ENCODE measurements at places on chromosomes 1 and 21.
A peak's percentile ranks its signal among the peaks of the same experiment; 100 is the strongest.

GRCh38 chr1:194495434-194495833 is 1309.0 kb upstream of the B3GALT2 start:
- no peak for DNase-seq

DNA sequence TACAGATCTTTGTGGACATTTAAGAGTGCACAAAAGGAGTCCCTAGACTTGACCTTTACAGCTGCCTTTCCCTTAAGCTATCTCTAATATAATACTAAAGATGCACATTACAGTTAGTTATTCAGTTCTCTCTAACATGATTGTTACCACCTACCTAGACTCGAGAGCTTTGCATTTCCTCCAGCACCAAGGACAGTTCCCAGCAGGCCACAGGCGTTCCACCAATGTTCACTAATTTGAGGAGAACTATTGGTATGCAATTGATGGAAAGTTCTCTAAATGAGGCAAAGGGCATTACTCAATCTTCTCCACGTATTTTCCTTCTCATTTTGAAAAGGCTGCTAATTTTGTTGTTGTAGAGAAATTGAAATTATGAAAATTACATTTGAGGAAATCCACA is 5.4 kb upstream of the NTNG1 start:
- peak; percentile 57 for DNase-seq

- DNase-seq: no peak
Measured at GRCh38 chr21:36881228-36881627, 85.2 kb downstream of the HLCS start.

- DNase-seq: no peak
Measured at GRCh38 chr1:93001893-93002292, 40.6 kb upstream of the DIPK1A start.

- DNase-seq: peak; percentile 35
Measured at GRCh38 chr1:54987919-54988705, 7.7 kb downstream of the TMEM61 start.

DNA sequence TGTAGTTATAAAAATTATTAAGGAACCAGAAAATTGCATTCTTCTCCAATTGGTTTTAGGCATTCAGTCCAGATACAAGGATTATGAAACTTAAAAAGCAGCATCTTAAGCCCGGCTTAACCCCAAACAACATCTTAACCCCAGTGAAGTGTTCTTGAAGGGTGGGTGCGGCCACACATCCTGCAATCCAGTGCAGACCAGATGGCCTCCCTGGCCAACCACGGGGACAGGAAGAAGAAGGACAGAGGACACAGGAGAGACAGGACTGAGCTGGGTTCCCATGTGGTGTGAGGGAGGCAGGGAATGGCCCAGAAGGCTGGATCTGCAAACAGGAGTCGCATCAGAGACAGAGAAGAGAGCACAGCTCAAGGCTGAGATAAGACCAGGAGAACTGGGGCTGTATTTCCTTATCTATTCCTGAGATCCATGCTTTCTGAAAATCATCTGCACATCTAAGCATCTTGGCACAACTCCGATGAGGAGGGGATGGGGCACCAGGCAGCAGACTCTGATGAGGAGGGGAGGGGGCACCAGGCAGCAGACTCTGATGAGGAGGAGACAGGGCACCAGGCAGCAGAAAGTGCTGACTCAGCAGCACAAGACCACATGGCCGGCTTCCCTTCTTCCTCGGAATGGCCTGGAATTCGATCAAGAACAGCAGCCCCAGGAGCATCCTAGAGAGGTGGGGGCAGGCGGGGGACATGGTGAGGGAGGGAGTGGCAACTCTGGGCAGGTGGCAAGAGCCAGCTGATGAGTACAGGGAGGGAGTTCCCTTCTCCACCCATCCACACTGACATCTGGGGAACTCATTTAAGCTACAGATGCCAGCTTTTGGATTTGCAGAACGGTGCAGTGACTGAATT is 26.6 kb downstream of the ABCG1 start:
- DNase-seq: no peak

DNA sequence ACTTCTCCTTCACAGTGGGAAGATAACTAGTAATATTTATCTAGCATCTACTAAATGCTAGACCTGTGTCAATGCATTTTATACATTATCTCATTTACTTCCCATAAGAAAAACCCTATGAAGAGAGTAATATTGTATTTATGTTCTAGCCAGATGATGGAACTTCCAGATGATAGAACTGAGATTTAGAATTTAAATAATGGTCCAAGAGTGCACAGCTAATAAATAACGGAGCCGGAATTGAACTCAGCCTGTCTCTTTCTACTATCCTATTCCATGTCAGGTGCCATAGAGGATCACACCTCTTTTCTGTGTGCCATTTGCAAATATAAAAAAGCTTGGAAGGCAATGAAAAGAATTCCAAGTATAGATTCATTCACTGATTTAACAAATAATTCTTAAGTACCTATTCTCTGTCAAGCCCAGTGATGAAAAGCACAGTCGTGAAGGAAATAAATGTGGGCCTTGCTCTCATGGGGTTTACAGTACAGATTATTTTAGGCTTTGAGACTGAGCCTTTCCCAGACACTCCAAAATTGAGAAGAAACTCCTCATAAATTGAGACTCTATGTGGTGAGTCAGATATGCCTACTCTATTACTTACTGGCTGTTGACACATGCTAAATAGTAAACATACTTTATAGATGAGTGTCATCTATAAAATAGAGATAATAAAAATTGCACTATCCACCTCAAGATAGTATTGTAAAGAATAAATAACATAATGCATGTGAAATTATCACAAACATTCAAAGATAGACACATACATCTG is 378.0 kb upstream of the PRMT6 start:
- DNase-seq: no peak

- DNase-seq: peak; percentile 48
Measured at GRCh38 chr1:46549697-46550681, 1.5 kb downstream of the KNCN start.

DNA sequence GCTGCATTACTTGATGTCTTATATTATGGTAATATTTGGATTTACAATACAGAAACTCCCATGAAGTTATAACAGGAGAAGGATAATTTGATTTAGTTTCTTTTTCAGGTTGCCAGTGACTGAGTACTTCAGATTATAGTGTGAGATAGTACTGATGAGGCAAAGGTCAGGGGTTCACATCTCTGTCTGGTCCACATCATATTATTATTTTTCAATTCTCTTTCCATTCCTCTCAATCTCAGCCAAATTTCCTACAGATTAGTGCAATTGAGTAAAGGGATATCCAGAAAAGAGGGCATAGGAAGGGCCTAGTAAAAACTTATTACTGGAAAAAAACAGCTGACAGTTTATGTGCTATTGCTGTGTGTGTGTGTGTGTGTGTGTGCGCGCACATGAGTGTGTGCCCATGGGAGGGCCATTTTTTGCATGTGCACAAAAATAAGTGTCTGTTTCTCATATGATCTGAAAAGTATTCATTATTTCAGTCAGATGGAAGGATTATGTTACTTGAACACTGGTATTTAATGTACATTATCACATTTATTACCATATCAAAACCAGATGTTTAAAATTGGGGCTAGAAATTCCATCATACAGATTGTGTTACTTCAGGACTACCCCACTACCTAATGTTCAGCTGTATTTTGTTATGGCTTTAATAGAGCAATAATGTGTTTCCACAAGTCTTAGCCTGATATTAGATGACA is 78.3 kb upstream of the KCNK2 start:
- no peak for DNase-seq

DNA sequence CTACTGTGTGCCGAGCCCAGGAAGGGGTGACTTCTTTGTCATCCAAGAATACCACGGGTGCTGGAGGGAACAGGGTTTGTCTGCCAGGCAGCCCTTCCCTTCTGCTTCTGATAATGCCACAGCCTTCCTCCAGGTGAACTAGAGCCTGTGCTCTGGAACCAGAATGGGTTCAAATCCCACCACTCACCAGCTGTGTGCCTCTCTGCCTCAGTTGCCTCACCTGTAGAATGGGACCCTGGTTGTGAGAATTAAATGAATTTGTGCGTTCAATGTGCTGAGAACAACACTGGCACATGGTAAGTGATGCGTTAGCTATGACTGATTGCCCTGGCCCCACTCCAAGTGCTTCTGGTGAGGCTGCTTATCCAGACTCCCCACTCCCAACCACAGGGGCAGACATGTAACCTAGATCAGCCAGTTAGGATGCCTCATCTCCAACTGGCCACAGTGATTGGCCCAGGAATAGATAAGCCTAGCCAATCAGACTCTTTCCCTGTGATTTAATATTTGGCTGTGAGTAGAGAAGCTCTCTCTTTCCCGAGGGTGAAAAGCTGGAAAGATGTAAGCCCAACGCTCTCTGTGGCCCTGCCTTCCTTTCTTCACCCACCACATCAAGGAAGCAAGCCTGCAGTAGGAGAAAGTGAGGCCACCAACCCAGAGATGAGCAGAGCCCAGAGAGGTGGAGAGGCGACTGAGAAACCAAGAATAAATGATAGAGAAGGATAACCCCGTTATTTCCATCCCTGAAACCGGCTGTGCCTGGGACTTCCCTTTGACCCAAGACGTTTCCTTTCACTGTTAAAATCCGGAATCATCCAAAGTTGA is 20.8 kb upstream of the LAPTM5 start:
- peak; percentile 75 for DNase-seq
